Renal cortex interstitium (tissue), 15 donors: ENCODE measurements at places on chromosomes 6 and 20.

DNA sequence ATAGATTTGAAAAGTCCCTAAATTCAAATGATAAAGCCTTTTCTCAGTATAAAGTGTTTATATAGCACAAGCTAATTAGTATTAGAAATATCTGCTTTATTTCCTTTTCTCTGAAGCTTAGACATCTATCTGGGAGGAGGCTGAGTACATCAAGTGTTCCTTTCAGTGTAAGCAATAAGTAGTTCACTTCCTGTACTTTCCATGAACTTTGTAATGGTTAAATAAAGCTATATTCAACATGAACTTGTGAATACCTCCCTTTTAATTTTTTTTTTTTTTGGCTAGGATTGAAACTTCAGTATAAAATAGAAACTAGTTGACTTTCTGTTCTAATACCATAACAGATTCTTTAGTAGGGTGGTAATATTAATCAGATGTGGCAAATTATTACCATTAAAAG is 190.9 kb downstream of the CENPW start:
- no peak for DNase-seq

DNA sequence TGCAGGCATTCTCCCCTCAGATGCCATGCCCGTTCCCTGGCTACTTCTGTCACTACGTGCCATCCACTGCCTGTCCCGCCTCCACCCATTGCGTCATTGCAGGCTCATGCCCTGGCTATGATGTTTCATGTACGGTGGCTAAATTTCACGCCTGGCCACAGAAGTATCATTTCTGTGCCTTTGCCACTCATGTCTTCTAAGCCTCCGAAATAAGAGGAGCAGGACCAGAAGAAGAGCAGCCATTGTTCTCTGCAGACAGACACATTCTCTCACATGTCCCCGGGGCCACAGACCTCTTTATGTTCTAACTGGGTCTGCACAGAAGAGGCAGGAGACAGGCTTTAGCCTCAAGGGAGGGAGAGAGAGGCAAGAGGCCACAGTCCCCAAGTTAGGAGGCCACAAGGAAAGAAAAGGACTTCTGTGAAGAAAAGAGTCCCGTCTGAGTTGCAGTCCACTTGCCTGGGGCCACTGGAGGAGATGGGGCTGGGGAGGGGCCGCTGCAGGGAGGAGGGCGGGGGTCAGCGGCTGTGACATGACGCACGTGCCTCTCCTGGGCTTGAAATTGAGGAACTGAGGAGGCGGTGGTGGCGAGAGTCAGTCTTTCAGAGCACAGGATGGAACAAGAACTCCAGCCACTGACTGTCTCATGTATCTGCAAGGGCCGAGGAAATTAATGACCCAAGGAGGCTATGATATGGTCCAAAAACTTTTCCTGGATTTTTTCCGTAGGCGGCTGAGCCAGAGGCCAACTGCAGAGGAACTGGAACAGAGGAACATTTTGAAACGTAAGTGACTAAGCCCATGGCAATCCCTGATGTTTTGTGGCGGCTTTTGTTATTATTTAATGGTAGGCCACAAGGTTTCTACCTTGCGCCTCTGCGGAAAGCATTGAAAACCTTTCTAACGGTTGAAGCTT is 55.9 kb downstream of the TBC1D7 start:
- DNase-seq, result no peak

DNA sequence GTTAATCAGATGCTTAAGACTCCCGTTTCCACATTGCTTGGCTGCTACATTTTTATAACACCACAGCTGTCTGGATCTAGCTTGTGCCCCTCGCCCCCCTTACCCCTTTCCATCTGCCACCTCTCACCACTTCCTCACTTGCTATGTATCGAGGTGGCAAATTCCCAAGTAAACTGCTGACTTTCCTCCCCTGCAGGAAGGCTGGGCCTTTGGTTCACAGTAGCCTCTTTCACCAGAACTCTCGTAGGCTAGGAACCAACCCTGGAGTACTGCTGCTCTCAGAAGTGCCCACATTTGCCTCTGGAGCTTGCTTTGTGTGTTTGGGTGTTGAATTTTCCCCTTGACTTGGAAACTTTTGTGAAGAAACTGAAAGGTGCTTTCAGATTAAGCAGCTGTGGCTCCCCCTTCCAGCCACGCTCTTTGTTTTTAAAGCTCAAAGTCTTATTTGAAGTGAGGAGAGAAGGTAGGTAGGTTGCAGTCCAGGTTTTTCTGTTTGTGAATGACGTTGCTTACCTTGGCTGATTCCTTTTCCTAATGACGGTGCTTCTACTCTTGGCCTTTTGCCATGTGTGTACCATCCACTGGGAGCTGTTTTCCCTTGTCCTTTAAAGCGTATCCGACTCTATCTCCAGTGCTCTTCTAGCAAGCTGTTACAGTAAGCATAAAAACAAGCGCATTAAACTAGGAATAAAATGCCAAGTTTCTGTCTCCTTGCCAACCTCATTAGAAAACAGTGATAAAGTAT is 90.4 kb downstream of the CARMIL1 start:
- DNase-seq, result no peak

- no peak for DNase-seq
These were observed 9.2 kb upstream of the ZNF318 start for GRCh38 chr6:43378631-43379030.

- no peak for DNase-seq
These were observed 7.7 kb downstream of the TREML2 start for GRCh38 chr6:41193171-41193734.

GRCh38 chr6:157728183-157728881 is 94.7 kb upstream of the SNX9 start:
- DNase-seq, result no peak

- DNase-seq, result no peak
These were observed 26.3 kb downstream of the SLC2A4RG start for GRCh38 chr20:63765902-63766301.

DNA sequence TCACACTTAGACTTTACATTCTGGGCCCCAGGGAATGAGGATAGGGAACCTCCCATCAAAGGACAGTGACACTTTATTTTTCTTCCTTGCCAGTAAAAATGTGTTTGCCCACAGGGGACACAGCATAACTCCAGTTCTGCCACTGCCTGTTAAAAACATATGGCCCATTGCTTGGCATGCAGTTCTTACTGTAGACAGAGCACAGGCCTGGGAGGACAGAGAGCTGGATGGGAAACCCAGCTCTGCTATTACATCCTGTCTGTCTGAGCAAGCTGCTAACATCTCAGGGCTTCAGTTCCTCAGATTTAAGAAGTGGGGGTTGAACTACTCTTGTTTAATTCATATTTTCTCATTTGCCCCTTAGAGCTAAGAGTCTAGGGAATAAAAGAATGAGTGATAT is 120.2 kb downstream of the AKAP7 start:
- DNase-seq, result no peak

DNA sequence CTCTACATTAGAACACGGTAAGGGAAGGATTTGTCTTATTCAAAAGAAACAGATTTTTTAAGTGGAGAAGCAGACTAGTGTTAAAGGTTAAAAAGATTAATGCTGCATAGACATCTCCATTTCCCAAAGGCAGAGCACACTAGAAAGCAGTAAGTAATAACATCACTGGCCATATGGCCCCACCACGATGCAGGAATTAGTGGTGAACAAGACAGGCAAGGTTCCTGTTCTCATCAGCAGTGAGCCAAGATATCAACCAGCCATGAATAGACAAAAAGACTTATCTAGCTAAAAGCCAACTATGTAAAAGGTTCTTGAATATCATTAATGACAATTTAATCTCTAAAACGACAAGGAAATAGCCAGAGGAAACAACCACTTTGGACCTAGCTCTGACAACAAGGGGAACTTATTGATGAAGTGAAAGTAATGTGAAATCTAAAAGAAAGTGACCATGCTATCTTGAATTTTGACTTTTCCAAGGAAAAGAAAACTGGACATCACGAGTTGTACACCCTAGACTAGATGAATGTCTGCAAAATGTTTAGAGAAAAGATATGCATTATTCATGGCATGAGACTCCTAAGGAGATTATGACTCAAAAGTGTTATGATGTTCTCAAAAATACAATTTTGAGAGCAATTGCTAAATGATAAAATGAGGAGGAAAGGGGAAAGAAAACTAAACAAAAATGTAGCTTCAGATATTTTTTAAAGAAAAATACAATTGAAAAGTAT is 157.9 kb upstream of the STXBP5 start:
- no peak for DNase-seq

DNA sequence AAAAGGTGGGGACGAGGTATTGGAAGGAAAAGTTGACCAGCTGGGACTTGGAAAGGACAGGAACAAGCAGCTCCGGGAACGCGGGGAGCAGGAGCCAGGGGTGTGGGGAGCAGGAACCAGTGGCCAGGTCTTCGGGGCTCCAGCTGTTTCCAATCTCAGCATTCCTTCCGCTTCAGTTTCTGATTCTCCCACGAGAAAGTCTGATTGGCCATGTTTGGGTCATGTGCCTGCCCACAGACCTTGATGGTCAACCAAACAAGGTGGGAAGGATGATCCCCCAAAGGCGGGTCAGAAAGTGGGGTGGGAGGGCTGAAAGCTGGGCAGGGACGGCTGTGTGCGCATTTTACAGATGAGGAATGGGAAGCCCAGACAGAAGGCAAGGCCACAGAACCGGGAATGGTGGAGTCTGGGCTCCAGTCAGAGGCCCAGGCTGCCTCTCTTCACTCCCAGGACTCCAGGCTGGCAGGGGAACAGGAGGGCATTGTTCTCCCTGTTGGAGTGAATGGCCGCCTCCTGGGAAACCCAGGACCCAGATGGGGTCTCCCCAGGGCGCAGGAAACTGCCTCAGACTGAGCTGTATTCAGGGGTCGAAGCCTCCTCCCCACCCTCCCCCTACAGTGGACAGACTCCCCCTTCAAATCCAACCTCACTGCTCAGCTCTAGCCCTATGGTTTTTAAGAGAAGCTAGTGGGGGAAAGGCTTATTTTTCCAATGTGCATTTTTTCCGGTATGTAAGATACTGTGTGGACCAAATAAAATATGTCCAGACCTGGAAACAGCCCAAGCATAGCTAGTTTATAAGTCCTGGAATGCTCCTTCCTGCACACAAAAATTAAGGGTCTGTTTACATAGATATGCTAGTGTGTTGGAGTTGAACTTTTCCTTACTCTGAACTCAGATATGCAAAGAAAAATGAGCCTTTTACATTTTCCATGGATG is 12.2 kb upstream of the PTGIS start:
- no peak for DNase-seq

- DNase-seq, result no peak
These were observed 18.0 kb downstream of the HRH3 start for GRCh38 chr20:62202083-62202395.

DNA sequence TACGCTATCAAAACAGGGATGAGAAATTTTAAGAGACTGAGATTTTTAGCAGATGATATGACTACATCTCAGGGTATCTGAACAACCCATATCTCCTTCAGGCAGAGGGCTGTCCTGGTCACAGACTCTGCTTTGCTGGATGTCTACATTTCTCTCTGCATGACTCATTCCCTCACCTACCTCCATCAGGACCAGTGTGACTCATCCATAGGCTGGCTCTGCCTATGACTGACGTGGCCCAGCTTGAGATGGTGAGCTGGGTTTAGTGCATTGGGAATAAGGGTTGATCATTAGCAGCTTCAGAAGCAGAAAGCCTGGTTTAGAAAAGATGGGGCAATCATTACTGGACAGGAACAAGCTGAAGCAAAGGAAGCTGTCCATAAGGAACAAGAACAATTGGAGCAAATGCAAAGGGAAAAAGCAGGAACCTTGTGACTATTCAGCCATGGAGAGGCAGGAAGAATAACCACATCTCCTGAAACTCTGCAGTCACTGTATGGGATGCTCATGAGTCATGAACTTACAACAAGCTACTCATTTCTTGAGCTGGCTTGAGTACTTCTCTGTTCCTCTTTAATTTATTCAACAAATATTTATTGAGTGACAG is 86.4 kb upstream of the CBLN4 start:
- no peak for DNase-seq

DNA sequence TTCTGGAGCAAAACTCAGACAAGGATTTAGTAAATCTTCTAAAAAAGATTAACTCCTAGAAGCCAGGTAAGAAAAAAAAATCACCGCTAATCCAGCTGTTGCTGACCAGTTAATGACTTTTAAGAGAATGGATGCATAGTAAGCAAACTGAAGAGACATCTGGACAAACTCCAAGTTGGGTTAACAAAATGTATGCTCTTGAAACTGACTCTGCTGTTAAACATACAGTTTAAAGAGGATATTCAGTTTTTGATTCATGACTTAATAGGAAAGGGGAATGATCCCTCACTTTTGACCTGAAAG is 70.4 kb downstream of the PLAGL1 start:
- DNase-seq, result no peak

- DNase-seq, result peak; percentile 7
These were observed 923 bp downstream of the GMDS start for GRCh38 chr6:2244261-2245102.

DNA sequence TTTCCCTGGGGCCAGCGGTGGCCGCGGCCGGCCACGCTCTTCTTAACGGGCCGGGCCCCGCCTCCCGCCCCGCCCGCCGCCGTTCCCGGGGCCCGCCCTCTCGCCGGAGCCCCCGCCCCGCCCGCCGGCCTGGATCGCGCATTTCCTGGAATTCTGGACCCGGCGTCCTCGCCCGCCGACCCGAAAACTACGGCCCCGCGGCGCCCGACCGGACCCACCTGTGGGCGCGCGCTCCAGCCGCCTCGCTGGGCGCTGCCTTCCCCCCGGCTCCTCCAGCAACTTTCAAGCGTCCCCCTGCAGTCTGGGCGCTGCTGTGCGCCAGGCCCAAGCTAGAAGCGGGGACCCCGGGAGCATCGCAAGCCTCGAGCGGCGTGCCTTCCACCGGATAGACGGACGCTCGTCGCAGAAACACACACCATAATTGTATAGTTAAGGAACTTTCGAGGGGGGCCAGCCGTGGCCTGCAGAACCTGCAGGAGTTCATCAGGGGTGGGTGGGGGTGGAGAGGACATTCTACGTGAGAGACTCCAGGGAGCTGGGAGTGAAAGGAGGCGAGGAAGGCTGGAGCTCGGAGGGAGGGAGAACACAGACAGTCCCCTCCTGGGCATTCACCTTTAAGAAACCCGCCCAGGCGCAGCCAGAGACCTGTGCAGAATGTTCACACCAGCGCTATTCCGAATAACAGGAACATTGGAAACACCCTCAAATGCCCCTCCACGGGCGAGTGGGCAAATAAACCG is at the start of gene ADA:
TSS of gene ADA (minus strand) at position 16 of the 740 bp plus-strand sequence. CDS start 92 bp downstream, outside the sequence.
- no peak for DNase-seq

DNA sequence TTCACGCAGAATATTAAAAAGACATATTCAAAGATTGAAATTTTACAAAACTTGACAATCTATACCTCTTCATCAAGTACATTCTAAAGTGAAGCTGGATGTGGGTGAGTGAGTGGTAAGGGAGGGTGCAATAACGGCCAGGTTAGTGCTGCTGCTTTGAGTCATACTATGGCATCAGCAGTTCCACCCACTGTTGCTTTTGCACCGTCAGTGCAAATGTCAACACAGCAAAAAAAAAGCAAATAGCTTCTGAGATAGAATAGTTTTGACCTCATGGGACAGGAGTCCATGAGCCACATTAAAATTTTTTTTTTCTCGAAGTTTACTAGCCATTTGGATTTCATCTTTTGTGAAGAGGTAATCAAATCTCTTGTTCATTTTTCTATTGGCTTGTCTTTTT is 31.8 kb downstream of the PSMF1 start:
- DNase-seq, result no peak

DNA sequence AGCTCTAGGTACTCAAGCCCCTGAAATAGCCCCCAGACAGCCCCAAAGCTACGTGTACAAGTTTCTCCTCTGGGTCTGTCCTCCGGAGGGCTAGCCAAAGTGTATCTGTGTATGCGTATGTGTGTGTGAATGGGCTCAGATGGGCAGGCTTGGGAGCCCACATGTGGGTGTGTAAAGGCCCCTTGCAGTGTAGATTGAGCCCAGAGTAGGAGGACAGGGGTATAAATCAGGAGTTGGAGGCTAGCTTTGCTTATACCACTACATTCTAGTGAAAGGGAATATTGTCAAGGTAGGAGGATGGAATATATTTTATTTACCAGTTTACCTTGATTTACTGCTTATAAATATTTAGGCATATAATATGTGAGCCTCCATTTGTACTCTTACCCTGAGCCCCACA is 9.0 kb upstream of the MAP3K7 start:
- DNase-seq, result no peak
